ENCODE measurements at places on chromosomes 5 and 9.
A peak's percentile ranks its signal among the peaks of the same experiment; 100 is the strongest.

GRCh38 chr5:138289296-138289695 is 14.9 kb upstream of the GFRA3 start:
- DNase-seq = no peak

GRCh38 chr9:129102791-129103594 is 7.6 kb downstream of the CRAT start:
- DNase-seq = peak; percentile 66

- DNase-seq = no peak
These were observed 408.5 kb downstream of the PTPRD start for GRCh38 chr9:10204276-10204675.

GRCh38 chr5:135533794-135534193 is 2.0 kb downstream of the NEUROG1 start:
- no peak for DNase-seq
